ENCODE measurements at places on chromosomes 2 and 18.

- peak; percentile 42 for DNase-seq
These were observed 94.0 kb downstream of the PLA2R1 start for GRCh38 chr2:159968279-159968900.

GRCh38 chr2:80255918-80256781 lies 48.4 kb downstream of the LRRTM1 start:
- no peak for DNase-seq

DNA sequence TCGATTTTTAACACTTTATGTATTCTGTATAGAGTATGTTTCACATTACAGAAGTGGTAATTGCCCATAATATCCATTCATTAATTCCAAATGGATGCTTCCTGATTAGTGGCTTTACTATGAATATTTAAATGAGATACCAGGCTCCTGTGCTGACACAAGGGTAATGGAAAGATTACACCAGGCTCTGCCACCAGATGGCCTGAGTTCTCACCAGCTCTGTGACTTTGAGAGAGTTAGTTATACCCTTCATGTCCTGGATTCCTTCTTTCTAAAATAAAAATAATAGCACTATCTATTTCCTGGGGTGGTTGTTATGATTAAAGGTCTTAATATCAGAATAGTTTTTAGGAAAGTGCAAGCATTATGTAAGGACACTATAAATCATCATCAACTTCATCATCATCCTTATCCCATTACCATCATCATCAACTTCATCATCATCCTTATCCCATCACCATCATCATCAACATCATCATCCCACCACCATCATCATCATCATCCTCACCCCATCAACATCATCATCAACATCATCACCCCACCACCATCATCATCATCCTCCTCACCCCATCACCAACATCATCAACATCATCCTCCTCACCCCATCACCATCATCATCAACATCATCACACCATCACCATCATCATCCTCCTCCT lies 151.8 kb downstream of the DNER start:
- no peak for DNase-seq

- DNase-seq: no peak
These were observed 1138.2 kb upstream of the TMEFF2 start for GRCh38 chr2:193332941-193333340.

- DNase-seq: peak; percentile 85
These were observed 4.3 kb downstream of the RAX start for GRCh38 chr18:59268721-59269562.

DNA sequence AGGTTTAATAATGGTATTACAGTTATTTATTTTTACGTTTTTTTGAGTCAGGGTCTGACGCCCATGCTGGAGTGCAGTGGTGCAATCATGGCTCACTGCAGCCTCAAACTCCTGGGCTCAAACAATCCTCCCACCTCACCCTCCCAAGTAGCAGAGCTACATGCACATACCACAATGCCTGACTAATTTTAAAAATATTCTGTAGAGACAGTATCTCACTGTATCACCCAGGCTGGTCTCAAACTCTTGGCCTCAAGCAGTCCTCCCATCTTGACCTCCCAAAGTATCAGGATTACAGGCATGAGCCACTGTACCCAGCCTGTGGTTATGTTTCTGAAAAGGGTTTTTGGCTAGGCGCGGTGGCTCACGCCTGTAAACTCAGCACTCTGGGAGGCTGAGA lies 120.8 kb downstream of the ESCO1 start:
- no peak for DNase-seq

- DNase-seq: no peak
These were observed 21.5 kb upstream of the BIN1 start for GRCh38 chr2:127128445-127128904.

DNA sequence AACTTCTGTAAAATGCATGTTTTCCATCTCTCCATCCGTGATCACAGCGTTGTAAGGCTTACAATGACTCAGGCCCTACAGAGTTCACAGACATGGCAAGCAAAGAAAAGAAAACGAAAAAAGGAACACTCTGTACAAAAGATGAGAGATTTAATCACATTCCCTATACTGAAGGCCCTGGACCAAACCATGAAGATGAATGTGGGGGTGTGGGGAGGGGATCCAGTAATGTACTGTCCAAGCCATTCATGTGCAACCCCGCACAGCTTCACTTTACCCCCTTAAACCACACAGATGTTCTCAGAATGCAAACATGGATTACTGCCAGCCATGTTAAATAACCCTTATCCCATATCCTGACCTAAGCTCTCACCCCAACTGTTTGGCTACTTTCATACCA lies 391.1 kb downstream of the NCKAP5 start:
- DNase-seq: no peak

DNA sequence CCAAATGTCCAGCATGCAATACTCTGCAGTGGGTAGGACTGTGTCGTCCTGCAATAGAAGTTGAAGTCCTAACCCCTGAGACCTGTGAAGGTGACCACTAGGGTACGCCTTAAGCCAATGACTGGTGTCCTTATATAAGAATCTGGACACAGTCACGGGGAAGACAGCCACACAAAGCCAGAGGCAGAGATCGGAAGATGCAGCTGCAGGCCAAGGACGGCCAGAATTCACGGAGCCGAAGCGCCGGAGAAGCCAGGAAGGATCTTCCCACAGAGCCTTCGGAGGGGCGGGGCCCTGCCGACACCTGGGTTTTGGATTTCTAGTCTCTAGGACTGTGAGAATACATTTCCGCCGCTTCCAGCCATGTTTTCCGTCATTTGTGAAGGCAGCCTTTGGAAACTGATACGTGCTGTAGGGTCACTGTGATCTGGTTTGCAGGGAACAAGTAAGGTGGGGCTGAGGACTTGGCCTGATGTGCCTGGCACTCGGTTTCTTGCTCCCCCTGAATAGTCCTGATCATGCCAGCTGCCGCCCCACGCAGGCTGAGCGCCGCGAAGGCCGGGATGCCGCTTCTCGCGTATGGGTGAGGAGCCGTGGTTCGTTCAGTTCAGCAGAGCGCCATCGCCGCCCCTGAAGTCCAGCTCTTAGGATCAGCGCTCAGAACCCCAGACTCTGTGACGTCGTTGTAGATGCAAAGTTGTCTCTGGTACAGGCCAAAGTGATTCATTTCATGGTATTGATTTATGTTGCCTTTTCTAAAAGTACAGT lies 38.7 kb downstream of the PTGR3 start:
- DNase-seq: no peak

GRCh38 chr18:52652391-52652790 lies 312.4 kb downstream of the DCC start:
- no peak for DNase-seq

- no peak for DNase-seq
These were observed 409.1 kb downstream of the CPS1 start for GRCh38 chr2:210965472-210965871.

DNA sequence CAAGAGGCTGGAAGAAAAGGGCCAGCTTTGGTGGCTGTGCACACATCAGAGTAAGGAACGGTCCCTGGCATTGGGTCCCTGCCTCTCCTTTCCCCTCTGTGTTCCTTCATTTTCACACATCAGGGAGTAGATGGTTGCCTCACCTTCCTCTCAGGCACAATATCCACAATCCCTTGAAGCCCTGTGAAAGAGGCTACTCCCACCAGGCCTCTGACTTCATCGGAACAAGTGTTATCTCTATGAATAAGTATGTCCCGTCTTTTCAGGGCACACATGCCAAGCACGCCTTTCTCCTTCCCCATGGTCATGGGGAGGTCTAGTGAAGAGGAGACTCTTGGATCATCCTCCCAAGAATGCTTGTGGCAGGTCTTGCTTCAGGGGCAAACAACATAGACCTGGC lies 61.2 kb upstream of the LMAN1 start:
- DNase-seq: no peak

DNA sequence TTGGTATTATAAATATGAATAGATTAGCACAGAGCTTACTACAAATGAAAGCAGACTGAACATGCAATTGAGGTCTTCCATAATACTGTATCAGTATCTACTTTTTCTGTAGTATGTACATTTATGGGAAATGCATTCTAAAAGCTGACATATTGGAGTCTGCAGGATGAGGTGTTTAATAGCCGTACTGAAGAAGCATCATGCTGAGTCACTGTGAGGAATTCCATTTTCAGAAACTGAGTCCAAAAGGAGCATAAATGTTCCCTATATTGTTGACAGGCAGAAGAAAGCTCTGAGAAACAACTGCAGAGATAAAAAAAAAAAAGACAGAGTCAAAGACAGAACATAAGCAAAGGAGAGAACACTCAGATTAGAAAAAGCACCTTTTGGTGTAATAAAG lies 366.7 kb upstream of the SPHKAP start:
- DNase-seq: no peak

- no peak for DNase-seq
These were observed 199.6 kb upstream of the MMADHC start for GRCh38 chr2:149787206-149787605.

- DNase-seq: peak; percentile 81
These were observed 550 bp downstream of the MFSD6 start for GRCh38 chr2:190408538-190409271.

- DNase-seq: no peak
These were observed 4.4 kb downstream of the CAPN14 start for GRCh38 chr2:31212659-31213600.

- DNase-seq: peak; percentile 69
These were observed 182.5 kb downstream of the PRKCE start for GRCh38 chr2:45833968-45834344.

DNA sequence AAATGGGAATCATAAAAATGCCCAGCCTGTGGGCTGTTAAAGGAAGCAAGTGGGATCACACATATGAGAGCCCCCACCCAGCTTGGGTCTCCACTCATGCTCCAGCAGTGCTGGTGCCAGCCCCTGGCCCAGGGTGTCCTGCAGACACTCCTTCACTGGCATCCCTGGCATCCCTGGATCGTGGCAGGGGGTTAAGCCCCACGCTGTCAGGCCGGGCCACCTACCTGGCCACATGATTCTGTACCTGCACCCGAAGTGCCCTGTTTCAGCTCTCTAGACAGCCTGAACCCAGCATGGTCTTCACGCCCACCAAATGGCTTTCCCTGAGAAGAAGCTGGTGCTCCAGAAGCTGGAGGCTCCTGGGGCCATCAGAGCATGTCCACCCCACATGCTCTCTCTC lies 137.4 kb downstream of the INHBB start:
- DNase-seq: no peak

DNA sequence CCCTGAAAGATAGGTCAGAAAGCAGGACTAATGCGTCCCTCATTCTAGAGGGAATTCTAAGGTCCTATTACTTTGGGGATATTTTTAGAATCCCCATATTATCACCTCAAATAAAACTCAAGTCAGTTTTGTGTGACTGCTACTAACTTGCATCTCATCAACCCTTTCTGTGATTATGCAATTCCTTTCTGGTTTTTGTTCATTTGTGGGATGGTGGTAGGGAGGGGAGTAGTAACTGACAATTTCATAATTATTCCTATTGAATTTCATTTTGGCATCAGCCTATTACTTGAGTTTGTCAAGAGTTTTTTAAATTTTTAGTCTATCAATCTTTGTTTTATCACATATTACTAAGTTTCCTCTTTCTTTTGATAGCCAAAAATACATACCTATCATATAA lies 28.4 kb upstream of the TANK start:
- no peak for DNase-seq

- DNase-seq: no peak
These were observed 127.2 kb upstream of the EPAS1 start for GRCh38 chr2:46170026-46170425.

DNA sequence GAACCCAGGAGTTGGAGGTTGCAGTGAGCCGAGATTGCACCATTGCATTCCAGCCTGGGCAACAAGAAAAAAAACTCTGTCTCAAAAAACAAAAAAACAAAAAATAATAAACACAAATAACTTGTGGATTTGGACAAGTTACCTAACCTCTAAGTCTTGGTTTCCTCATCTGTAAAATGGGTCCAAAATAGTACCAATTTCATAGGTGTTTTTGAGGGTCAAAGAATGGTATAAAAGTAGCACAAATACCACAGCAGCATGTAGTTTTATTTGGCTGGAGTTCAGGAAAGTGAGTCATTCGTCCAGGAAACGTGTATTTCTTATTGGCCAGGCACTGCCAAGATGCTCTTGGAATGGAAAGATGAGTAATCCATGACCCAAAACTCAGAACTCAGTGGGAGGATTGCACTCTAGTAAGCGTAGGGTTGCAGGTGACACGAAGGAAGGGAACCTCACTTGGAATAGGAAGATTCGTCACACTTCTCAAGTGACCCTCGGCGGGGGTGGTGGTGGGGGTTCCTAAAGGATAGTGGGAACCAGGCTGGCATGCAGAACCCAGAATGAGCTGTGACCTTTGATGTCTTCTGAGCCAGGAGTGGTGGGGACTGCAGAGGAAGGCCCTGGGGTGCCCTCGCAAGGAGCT lies 24.4 kb downstream of the GRHL1 start:
- no peak for DNase-seq

GRCh38 chr2:96099861-96100798 lies 16.2 kb downstream of the ADRA2B start:
- no peak for DNase-seq

- no peak for DNase-seq
These were observed 16.8 kb upstream of the PAX3 start for GRCh38 chr2:222315443-222316121.

GRCh38 chr18:46387441-46388131 lies 269.4 kb downstream of the LOXHD1 start:
- DNase-seq: no peak

DNA sequence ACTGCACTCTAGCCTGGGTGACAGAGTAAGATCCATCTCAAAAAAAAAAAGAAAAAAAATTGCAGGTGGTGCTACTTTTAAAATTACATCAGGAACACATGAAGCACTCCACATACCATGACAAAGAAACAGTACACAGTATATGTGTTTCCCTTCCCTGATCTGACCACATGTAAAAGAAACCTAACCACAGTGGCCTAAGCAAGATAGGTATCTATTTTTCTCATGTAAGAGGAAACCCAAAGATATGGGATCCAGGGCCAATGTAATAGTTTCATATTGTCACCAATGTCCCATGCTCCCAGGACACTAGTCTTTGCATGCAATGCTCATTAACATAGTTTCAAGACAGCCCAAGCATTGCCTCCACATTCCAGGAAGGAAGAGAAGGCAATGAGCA lies 99.9 kb downstream of the DYM start:
- no peak for DNase-seq

DNA sequence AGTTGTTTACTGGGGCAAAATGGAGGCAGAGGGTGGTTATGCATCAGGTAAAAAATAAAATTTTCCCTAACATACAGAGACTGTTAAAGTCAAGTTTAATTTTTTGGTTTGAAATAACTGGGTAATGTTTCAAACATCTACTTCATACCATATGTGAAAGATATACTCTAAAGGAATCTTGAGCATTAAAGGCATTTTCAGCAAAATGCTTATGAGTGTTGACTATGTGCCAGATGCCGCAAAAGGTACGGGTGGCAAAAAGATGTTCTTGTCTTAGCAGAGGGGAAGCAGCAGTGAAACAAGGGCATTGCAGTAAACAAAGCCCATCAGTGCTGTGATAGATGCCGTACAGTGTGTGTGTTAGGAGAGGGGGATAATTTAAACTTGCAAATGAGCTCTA lies 263.1 kb upstream of the ID2 start:
- DNase-seq: no peak

All from GM13976 (cell line).